ENCODE measurements at places on chromosomes 12 and 14.

DNA sequence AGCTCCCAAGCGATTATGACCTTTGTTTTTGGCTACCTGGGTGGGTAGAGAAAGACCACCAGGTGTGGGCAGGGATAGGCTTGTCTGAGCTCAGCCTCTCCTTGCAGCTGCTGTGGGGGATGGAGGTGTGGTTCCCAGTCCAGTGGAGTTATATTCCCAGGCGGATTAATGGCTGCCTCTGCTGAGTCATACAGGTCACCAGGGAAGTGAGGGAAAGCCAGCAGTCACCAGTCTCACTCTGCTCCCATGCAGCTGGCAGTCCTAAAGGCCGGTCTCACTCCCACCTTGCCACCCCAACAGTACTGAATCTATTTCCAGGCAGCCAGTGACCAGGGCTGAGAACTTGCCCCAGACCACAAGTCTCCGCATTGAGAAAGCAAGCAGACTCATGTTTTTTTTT is 399.2 kb downstream of the VRK1 start:
- no peak for DNase-seq

- no peak for DNase-seq
Observed at GRCh38 chr14:101469382-101470247, 91.7 kb upstream of the DIO3 start.

DNA sequence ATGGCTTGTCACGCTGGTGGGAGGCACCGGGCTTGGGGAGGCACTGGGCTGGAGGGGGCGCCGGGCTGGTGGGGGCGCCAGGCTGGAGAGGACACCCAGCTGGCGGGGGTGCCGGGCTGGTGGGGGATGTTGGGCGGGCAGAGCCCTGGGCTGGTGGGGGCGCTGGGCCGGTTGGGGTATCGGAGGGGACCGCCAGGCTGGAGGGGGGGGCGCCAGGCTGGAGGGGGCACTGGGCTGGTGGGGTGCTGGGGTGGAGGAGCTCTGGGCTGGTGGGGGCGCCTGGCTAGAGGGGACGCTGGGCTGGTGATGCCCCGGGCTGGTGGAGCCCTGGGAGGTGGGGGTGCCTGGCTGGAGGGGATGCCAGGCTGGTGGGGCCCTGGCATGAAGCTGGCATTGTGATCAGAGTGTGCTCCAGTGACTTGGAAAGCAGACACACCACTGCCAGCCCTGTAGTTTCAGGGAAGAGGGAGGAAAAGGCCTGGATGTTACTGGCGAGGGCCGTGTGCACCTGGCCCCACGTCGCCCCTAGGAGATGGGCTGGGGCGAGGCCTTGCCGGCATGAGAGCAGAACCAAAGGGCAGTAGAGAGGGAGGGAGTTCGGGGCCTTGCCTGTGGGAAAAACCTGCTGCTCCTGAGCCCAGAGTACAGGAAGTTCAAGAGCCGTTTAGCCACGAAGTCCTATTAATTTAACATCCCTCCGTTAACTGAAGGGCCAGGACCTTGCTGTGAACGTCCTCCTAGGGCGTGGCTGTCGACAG is 13.1 kb downstream of the TEDC1 start:
- no peak for DNase-seq

- no peak for DNase-seq
Observed at GRCh38 chr14:68598621-68599447, 194.0 kb downstream of the ZFP36L1 start.

DNA sequence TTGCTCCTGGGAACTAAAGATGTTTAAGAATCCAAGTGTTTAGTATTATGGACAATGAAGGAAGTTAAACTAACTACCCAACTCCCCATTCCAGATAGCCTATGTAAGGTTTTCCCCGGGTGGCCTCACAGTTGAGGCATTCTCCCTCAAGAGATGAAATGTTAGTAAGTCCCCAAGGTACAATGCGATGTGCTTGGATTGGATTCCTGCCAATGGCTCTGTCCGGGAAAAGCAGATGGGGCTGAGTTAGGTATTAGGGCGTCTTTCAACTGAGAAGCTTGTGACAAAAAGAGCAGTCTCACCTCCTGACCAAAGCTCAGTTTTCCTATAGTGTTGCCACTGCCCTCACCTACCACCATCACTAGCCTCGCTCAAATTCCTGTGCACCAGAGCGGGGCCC is 64.8 kb upstream of the E2F7 start:
- no peak for DNase-seq

DNA sequence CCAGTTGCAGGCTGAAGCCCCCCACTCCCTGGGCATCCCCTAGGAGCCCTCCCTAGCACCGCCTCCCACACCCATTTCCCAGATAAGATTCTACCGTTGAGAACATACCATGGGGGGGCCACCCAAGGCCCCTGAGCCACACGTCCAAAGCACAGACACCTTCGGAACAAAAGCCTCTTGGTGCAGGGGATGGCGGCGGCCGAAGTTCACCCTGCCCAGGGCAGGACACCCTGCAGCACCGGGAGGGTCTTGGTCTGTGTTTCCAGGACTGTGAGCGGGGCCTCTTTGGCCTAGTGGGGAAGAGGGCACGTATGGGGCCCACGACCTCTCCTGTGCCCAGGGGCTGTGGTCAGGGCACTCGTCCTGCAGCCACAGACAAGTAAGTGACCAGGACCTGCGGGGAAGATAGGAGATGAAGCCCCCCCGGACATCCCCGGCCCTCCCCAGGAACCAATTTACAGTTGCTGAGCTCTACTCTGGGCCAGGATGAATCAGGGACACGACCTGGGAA is 154.3 kb upstream of the C14orf180 start:
- no peak for DNase-seq

GRCh38 chr14:101833045-101833444 is 71.5 kb downstream of the PPP2R5C start:
- DNase-seq = no peak

DNA sequence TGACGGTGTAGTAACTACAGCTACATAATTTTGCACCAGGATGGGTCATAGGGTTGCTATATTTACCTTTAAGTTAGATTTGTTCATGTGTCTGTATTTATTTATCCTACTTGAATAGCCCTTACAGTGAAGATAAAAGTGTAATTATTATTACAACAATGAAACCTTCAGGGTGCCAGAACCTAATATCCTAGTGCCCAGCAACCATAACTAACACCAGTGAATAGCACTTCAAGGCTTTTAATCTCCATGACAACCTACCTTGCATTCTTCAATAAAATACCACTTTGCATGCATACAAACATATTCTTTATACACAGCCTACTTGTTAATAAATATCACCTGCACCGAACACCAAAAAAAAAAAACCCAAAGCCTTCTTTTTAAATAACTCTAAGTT is 58.7 kb upstream of the G2E3 start:
- DNase-seq = no peak

All from NCI-H446 treated with DMSO at 0.1 percent for 48 hours (cell line).